ENCODE measurements at places on chromosomes 2 and 18.

GRCh38 chr2:1600191-1601066 lies 143.9 kb downstream of the PXDN start:
- H3K4me1 ChIP-seq: no peaks in the 10 kb centered on the region
- H3K4me3 ChIP-seq: no peak overlapping the region
- peaks cover 8% of the 10 kb centered on the region for H3K27me3 ChIP-seq
- H3K36me3 ChIP-seq: no peaks in the 10 kb centered on the region
- no peak overlapping the region for H3K27ac ChIP-seq

GRCh38 chr2:118053681-118054080 lies 34.6 kb upstream of the INSIG2 start:
- H3K36me3 ChIP-seq: no peaks in the 10 kb centered on the region
- no peak overlapping the region for H3K27ac ChIP-seq
- no peak overlapping the region for H3K4me3 ChIP-seq
- no peak for DNase-seq
- peaks cover 45% of the 10 kb centered on the region for H3K4me1 ChIP-seq

DNA sequence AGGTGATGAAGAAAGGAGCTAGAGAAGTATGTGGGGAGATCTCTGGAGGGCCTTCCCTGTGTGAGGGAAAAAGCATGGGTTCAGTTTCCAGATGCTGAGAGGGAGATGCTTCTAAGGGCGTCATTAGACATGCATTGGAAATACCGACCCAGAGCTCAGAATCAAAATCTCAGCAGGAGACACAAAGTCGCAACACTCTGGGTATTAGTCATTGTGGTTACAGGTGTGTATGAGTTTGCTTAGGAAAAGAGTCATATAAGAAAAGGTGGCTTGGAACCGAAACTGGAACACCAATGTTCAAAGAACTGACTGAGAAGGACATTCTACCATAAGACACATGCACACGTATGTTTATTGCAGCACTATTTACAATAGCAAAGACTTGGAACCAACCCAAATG lies 477.1 kb downstream of the FBXO15 start:
- no peak overlapping the region for H3K4me3 ChIP-seq
- H3K27me3 ChIP-seq: no peaks in the 10 kb centered on the region
- H3K4me1 ChIP-seq: no peaks in the 10 kb centered on the region

- H3K4me1 ChIP-seq: peaks cover 30% of the 10 kb centered on the region
- peaks cover 6% of the 10 kb centered on the region for H3K27me3 ChIP-seq
- no peaks in the 10 kb centered on the region for H3K36me3 ChIP-seq
These were observed 6.7 kb upstream of the CTDSP1 start for GRCh38 chr2:218392891-218393462.

GRCh38 chr2:64338108-64338507 lies 115.9 kb upstream of the LGALSL start:
- peaks cover 9% of the 10 kb centered on the region for H3K27me3 ChIP-seq
- no peak overlapping the region for H3K27ac ChIP-seq
- H3K4me3 ChIP-seq: no peak overlapping the region
- H3K36me3 ChIP-seq: no peaks in the 10 kb centered on the region

DNA sequence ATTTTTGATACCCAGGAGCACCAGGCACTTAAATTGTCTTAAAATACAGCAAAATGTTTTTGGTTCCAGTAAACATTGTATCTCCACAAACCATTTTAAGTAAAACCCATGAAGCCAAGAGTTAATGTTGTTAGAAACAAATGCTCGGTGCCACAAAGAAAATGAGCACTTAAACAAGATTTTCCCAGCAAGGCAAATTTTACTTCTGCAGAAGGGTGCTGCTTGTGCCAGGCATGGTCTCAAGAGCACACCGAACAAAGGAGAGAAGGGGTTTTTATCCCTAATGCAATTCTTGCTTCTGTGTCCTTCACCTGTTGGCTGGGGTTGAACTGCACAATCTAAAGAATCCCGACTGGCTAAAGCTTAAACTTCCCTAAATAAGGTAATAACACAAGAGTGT lies 286.7 kb downstream of the ADCYAP1 start:
- H3K4me1 ChIP-seq: no peaks in the 10 kb centered on the region
- no peaks in the 10 kb centered on the region for H3K27me3 ChIP-seq
- no peak overlapping the region for H3K27ac ChIP-seq
- no peak overlapping the region for H3K4me3 ChIP-seq
- no peak for DNase-seq

DNA sequence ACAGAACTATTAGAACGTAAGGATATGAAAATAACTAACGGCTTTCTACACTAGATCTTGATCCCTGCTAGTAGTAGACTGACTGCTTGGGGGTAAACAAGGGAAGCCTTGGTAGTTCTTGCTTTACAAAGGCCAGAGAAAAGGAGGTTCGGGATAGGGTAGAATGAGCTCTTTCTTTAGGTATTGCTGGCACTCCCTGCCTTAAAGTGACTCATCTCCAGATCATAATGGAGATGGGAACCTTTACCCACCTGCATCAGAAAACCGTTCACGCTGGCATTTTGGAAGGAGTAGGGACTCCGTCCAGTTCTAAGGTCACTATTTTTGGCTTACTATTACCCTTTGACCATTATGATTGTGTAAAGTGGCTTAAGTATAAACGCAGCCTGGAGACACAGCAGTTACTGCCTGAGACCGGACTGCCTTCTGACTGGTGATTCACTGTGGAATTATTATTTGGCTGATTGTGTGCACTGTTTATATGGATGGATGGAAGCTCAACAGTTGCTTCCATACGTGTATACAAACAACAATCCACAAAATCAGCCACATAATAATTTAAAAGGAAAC lies 482.5 kb downstream of the STK39 start:
- H3K4me1 ChIP-seq: no peaks in the 10 kb centered on the region
- no peak for DNase-seq
- no peak overlapping the region for H3K4me3 ChIP-seq
- no peak overlapping the region for H3K27ac ChIP-seq
- H3K36me3 ChIP-seq: no peaks in the 10 kb centered on the region

GRCh38 chr2:132621131-132621875 lies 48.7 kb downstream of the LYPD1 start:
- H3K27ac ChIP-seq: no peak overlapping the region
- no peaks in the 10 kb centered on the region for H3K27me3 ChIP-seq
- H3K36me3 ChIP-seq: no peaks in the 10 kb centered on the region

- no peak for DNase-seq
- H3K36me3 ChIP-seq: no peaks in the 10 kb centered on the region
- H3K4me3 ChIP-seq: no peak overlapping the region
- peaks cover 69% of the 10 kb centered on the region for H3K27me3 ChIP-seq
- H3K4me1 ChIP-seq: peaks cover 71% of the 10 kb centered on the region
These were observed 1.7 kb downstream of the MEIS1 start for GRCh38 chr2:66436581-66437001.

DNA sequence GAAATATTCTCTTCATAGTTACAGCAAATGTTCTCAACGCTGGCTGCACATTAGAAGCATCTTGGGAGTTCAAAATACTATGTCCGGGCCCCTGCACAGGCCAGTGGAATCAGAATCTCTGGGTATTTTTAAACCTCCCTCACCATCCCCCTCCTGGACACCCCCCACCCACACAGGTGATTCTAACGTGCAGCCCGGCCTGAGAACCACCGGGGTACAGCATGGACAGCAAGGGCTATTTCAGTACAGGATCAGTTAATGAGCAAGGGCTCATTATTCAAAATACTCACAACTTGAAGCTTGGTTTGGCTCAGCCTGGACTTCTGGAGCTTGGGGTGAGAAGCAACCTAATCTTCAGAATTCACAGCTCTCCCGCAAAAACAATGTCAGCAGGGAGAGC lies 31.4 kb downstream of the INO80C start:
- peaks cover 45% of the 10 kb centered on the region for H3K4me1 ChIP-seq
- H3K36me3 ChIP-seq: peaks cover 17% of the 10 kb centered on the region
- peak overlapping the region; percentile 72 for H3K4me3 ChIP-seq
- no peak for DNase-seq

- no peaks in the 10 kb centered on the region for H3K36me3 ChIP-seq
- no peak overlapping the region for H3K4me3 ChIP-seq
- peaks cover 14% of the 10 kb centered on the region for H3K27me3 ChIP-seq
- peaks cover 7% of the 10 kb centered on the region for H3K4me1 ChIP-seq
These were observed 62.6 kb downstream of the MOGAT1 start for GRCh38 chr2:222733846-222734702.

DNA sequence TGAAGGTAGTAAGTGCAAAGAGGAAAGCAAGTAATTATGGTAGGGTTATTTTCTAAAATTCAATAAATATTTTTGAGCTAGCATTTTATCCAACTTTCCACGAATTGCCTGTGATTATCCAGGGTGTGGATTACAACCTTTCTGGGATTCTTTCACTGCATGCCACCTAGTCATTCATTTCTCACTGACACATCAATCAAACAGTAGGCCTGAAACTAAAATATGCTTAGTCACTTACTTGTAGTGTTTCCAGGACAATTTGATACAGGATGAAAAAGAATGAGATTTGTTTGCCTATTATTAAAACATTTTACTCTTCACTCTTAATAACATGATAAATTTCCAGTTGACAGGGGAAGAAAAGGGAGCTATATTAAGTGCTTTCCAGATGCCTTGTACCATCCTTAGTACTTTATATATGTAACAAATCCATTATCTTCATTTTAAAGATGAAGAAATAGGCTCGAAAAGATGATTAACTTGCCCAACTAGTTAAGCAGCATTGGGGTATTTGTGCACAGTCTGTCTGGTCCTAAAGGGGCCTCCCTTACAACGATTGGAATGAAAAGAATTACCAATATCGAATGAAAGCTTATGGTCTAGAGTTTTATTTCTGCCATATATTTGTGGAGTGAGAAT lies 70.4 kb downstream of the KCTD1 start:
- no peaks in the 10 kb centered on the region for H3K4me1 ChIP-seq
- no peak for DNase-seq
- no peaks in the 10 kb centered on the region for H3K27me3 ChIP-seq
- no peaks in the 10 kb centered on the region for H3K36me3 ChIP-seq
- no peak overlapping the region for H3K4me3 ChIP-seq

GRCh38 chr2:86673986-86674670 lies 46.0 kb upstream of the RMND5A start:
- DNase-seq: no peak
- no peak overlapping the region for H3K27ac ChIP-seq
- H3K36me3 ChIP-seq: no peaks in the 10 kb centered on the region

DNA sequence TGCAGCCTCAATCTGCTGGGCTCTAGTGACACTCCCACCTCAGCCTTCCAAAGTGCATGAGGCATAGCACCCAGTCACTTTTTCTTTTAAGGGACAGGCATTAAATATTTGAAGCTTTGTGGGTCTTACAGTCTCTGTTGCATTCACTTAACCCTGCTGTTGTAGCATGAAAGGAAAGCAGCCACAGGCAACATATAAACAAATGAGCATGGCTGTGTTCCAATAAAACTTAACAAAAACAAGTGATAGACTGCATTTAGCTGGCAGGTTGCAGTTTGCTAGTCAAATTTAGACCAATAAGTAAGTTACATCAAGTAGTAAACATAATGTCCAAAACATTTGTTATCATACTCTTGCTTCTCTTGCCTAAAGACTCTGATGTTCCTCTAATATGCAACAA lies 297.3 kb upstream of the MMADHC start:
- no peaks in the 10 kb centered on the region for H3K27me3 ChIP-seq
- no peaks in the 10 kb centered on the region for H3K4me1 ChIP-seq
- DNase-seq: no peak
- no peak overlapping the region for H3K4me3 ChIP-seq

DNA sequence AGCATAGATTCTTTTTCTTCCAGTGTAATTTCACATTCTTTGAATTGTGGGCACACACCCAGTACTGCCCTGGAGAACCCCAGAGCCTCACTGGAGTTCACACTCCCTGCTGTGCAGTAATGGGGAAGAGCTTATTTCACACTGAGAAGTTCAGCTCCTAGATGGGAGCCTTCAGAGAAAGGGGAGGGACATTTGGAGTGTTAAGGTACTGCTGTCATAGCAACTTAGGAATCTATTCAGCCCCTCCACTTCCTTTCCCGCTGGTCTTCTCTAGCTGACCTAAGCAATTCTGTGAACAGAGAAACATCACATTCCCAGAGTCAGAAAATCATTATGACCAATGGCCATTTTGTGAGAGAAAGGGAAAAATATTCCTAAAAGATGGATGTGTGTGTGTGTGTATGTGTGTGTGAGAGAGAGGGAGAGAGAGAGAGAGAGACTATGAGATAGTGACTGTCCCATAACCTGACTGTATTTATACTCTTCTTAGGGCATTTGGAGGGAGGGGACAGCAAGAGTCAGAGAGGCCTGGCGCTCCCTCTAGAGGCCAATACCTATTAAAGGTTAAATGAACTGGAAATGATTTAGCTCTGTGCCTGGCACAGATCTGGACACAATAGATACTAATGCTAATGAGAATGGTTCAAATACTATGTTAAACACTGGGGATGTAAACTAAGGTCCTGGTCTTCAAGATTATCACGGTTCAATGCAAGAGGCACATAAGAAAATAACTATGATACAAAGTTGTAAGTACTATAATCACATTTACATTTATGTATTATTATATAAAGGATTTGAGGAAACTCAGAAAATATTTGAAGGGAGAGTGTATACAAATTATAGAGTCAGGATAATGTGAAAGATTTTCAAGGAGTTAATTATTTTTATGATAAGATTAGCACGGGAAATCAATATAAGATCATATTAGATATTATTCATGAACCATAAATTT lies 41.5 kb upstream of the RPE start:
- DNase-seq: peak; percentile 21
- H3K27ac ChIP-seq: no peak overlapping the region
- no peaks in the 10 kb centered on the region for H3K36me3 ChIP-seq
- H3K27me3 ChIP-seq: no peaks in the 10 kb centered on the region
- no peak overlapping the region for H3K4me3 ChIP-seq

- peaks cover 7% of the 10 kb centered on the region for H3K4me1 ChIP-seq
- DNase-seq: no peak
- no peak overlapping the region for H3K4me3 ChIP-seq
- peaks cover 17% of the 10 kb centered on the region for H3K36me3 ChIP-seq
- peaks cover 8% of the 10 kb centered on the region for H3K27me3 ChIP-seq
These were observed 48.5 kb upstream of the ALKAL2 start for GRCh38 chr2:336360-336759.

DNA sequence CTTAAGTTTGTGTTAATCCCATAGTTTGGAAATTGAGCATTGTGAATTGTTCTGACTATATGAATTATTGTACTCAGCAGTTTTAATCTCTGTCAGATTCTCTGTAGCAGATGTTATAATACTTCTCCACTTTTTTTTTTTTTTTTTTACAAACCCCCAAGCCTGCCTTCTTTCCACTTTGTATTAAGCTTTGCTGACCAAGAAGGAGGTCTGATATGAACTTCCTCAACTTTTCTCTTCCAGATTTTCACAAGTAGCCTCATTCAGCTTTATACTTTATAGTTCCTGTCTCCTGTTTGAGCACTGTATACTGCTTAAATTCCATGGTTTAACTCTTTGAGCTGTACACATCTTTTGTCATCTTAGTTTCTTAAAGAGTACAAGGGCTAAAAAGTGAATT lies 105.0 kb downstream of the HAUS1 start:
- peaks cover 73% of the 10 kb centered on the region for H3K4me1 ChIP-seq
- H3K36me3 ChIP-seq: peaks cover 29% of the 10 kb centered on the region
- H3K27me3 ChIP-seq: no peaks in the 10 kb centered on the region
- no peak for DNase-seq
